Vagina (tissue), 2 donors: ENCODE measurements at places on chromosomes 7 and 10.

- no peaks in the 10 kb centered on the region for H3K27me3 ChIP-seq
- H3K27ac ChIP-seq, result no peak overlapping the region
- DNase-seq, result no peak
- no peak overlapping the region for H3K4me3 ChIP-seq
These were observed 301.6 kb upstream of the HPS1 start for GRCh38 chr10:98748298-98748697.

DNA sequence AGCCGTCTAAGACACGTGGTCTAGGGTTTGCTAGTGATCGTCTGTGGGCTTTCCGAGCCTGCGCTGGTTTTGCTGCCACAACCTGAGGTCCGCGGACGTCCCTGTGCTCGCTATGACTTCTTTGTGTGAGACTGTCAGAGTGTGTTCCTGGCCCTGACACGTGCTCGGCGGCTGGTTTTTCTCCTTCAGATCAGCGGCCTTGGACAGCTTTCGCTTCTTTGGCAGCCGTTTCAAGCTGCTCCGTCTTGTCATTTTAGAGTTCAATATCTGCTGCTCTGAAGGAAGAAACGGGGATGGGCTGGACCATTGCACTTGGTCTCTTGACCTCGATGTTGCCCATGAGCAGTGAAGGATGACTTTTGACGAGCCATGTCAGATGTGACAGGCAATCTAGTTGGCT lies 147.3 kb downstream of the MGMT start:
- H3K27me3 ChIP-seq, result no peaks in the 10 kb centered on the region
- H3K36me3 ChIP-seq, result no peaks in the 10 kb centered on the region
- no peaks in the 10 kb centered on the region for H3K4me1 ChIP-seq
- peak; percentile 34 for DNase-seq
- no peak overlapping the region for H3K4me3 ChIP-seq

GRCh38 chr7:12524794-12525386 lies 45.6 kb upstream of the SCIN start:
- H3K27me3 ChIP-seq, result no peaks in the 10 kb centered on the region
- no peak overlapping the region for H3K27ac ChIP-seq
- no peaks in the 10 kb centered on the region for H3K4me1 ChIP-seq
- no peaks in the 10 kb centered on the region for H3K36me3 ChIP-seq
- H3K4me3 ChIP-seq, result no peak overlapping the region
- DNase-seq, result no peak

- H3K4me1 ChIP-seq, result peaks cover 9% of the 10 kb centered on the region
- no peak for DNase-seq
- no peaks in the 10 kb centered on the region for H3K27me3 ChIP-seq
- no peak overlapping the region for H3K27ac ChIP-seq
- no peaks in the 10 kb centered on the region for H3K36me3 ChIP-seq
These were observed 37.3 kb upstream of the ADCYAP1R1 start for GRCh38 chr7:31014826-31015225.

DNA sequence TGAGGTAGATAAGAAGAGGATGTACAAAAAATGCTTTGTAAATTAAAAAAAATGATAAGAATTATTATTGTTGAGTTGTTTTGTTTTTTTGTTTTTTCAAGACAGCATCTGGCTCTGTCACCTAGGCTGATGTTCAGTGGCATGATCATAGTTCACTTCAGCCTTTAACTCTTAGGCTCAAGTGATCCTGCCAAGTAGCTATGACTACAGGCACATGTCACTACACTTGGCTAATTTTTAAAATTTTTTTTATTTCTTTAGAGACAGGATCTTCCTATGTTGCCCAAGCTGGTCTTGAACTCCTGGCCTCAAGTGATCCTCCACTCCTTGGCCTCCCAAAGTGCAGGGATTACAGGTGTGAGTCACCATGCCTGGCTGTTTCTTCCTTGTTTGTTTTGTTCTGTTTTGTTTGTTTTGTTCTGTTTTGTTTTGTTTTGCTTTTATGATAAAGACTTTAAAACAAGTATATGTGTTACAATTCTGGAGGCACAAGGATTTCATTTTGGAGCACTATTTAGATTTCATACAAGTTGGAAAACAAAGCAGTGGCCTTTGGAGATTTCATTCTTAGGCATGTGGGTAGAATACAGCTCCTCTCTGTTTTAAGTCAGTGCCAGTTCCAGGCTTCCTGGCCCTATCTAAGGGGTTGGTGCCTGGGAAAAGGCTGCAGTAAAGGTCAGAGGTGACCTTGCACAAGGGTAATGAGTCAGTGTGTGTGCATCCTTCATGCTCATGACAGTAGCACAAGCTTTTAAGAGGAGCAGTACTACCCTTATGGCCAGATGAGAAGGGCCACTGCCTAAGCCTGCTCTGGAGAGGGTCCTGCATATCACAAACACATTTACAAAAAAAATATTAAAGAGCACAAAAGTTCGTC lies 17.9 kb downstream of the FGFBP3 start:
- H3K4me1 ChIP-seq, result peaks cover 14% of the 10 kb centered on the region
- no peak overlapping the region for H3K27ac ChIP-seq
- H3K4me3 ChIP-seq, result no peak overlapping the region
- H3K27me3 ChIP-seq, result no peaks in the 10 kb centered on the region

DNA sequence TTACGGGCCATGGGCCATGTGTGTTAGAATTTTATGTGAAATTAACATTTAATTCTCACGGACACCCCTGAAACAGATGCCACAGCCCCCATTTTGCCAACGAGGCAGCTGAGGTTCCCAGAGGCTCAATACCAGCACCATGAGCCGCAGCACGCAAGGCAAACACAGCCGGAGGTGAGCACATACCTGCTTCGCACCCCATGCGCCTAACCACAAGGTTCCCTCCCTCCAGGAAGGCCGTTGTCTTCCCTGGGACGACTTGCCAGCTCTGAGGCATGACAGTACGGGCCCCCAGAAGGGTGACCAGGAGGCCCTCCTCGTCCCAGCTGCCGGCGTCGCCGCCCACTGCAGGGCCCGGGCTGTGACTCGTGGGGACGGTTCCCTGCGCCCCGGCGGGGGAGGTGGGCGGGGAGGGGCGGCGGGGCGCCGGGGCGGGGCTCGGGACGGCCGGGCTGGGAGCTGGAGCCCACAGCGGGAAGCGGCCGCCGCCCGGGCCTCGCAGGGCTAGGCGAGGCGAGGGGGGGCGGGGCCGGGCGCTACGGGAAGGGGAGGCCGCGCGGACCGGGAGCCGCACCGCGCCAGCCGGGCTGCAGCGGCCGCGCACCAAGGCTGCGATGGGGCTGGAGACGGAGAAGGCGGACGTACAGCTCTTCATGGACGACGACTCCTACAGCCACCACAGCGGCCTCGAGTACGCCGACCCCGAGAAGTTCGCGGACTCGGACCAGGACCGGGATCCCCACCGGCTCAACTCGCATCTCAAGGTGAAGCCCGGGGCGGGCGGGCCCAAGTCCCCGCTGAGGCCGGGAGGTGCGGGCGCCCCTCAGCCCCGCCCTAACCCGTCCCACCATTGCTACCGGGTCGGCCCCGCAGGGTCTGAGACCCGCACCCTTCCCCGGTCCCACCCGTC lies at the start of gene CAV2:
Gene CAV2 (plus strand): TSS at position 571 of the 910 bp plus-strand sequence. CDS start 44 bp downstream, at position 615.
- no peaks in the 10 kb centered on the region for H3K36me3 ChIP-seq
- no peak for DNase-seq
- H3K27me3 ChIP-seq, result no peaks in the 10 kb centered on the region
- H3K4me3 ChIP-seq, result peak within 1 kb of the TSS; percentile 82
- H3K27ac ChIP-seq, result peak within 1 kb of the TSS; percentile 94
- H3K4me1 ChIP-seq, result peaks cover 41% of the 10 kb centered on the region

DNA sequence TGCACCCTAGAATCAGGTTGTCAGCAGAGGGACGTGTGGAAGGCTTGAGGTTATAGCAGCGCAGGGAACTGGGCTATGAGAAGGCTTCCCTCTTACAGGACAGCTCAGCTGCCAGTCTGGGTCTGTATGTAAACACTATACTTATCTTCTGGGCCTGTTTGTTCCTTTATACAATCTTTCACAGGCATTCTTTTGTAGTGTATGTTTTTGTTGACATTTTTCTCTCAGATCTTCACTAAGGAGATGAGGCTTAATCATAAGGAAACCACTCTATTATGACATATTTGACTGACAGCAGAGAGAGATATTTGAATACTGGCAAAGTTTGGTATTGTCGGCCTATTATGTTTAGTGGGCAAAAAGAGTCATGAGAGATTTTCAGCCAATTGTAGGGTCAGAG lies 929 bp downstream of the GBF1 start:
- H3K4me3 ChIP-seq, result peak overlapping the region; percentile 77
- H3K36me3 ChIP-seq, result no peaks in the 10 kb centered on the region
- H3K27me3 ChIP-seq, result no peaks in the 10 kb centered on the region

DNA sequence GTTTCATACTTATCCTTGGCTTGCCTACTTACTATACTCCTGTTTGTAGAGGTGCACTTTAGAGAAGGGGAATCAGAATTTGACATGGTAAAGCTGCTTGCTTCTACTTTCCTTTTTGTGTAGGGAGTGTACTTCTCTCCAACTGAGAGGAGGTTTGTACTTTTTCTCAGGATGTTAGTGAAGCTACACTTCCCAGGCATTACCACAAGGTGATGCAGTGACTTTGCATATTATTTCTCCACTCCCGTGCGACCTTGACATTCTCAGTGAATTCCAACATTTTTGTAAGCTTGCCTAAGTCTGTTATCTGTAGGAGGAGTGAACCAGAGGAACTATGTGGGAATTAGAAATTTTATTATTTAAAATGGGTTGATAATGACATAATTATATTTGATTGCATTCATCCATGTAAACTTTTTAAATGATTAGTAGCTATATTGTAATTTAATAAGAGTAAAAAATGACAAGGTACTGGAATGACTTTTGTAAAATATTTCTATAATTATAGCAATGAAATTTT lies 5.2 kb downstream of the TAX1BP1 start:
- H3K4me3 ChIP-seq, result no peak overlapping the region
- H3K27ac ChIP-seq, result no peak overlapping the region
- peaks cover 67% of the 10 kb centered on the region for H3K4me1 ChIP-seq
- no peaks in the 10 kb centered on the region for H3K27me3 ChIP-seq
- H3K36me3 ChIP-seq, result peaks cover 10% of the 10 kb centered on the region

GRCh38 chr7:44853391-44853790 lies 5.5 kb upstream of the H2AZ2 start:
- no peaks in the 10 kb centered on the region for H3K36me3 ChIP-seq
- H3K4me1 ChIP-seq, result no peaks in the 10 kb centered on the region
- no peak overlapping the region for H3K27ac ChIP-seq
- DNase-seq, result no peak
- H3K27me3 ChIP-seq, result no peaks in the 10 kb centered on the region

DNA sequence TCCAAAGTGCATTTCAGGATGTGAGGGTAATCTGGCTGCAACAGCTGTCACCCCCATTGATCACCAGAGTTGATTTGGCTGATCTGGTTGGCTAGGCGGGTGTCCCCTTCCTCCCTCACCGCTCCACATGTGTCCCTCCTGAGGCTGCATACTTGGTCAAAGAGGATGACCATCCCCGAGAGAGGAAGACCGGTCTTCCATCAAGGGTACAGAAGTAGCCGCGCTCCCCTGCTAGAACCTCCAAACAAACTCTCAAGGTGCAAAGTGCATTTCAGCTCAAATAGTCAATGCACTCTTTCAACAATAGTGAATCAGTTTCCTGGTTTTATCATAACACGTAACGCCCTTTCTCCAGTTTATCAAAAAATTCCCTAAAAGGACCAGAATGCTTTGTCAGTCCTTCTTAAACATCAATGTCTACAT lies 44.6 kb downstream of the CARD11 start:
- no peak overlapping the region for H3K27ac ChIP-seq
- no peaks in the 10 kb centered on the region for H3K27me3 ChIP-seq

- no peaks in the 10 kb centered on the region for H3K36me3 ChIP-seq
- DNase-seq, result no peak
- H3K4me3 ChIP-seq, result no peak overlapping the region
- no peak overlapping the region for H3K27ac ChIP-seq
- no peaks in the 10 kb centered on the region for H3K4me1 ChIP-seq
These were observed 25.3 kb downstream of the IKZF1 start for GRCh38 chr7:50329775-50330174.

GRCh38 chr10:49279015-49279880 lies 19.7 kb upstream of the C10orf71 start:
- no peak overlapping the region for H3K27ac ChIP-seq
- H3K4me3 ChIP-seq, result no peak overlapping the region
- no peak for DNase-seq
- no peaks in the 10 kb centered on the region for H3K36me3 ChIP-seq

DNA sequence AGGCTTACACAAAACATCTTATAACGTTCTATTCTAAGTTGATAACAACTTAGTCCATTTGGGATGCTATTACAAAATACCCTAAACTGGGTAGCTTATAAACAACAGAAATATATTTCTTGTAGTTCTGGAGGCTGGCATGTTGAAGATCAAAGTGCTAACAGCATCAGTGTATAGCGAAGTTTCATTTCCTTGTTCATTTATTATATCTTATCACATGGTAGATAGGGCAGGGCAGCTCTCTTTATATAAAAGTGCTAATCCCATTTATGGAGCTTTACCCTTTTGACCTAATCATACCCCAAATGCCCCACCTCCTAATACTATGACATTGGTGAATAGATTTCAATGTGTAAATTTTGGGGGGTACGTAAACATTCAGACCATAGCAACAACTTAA lies 6.3 kb downstream of the CASP7 start:
- no peak overlapping the region for H3K27ac ChIP-seq
- H3K27me3 ChIP-seq, result no peaks in the 10 kb centered on the region
- H3K4me1 ChIP-seq, result peaks cover 14% of the 10 kb centered on the region
- H3K36me3 ChIP-seq, result no peaks in the 10 kb centered on the region

GRCh38 chr10:62759599-62760175 lies 44.8 kb upstream of the ADO start:
- H3K36me3 ChIP-seq, result no peaks in the 10 kb centered on the region
- no peak overlapping the region for H3K4me3 ChIP-seq
- no peaks in the 10 kb centered on the region for H3K27me3 ChIP-seq
- no peaks in the 10 kb centered on the region for H3K4me1 ChIP-seq
- DNase-seq, result no peak
- H3K27ac ChIP-seq, result no peak overlapping the region

DNA sequence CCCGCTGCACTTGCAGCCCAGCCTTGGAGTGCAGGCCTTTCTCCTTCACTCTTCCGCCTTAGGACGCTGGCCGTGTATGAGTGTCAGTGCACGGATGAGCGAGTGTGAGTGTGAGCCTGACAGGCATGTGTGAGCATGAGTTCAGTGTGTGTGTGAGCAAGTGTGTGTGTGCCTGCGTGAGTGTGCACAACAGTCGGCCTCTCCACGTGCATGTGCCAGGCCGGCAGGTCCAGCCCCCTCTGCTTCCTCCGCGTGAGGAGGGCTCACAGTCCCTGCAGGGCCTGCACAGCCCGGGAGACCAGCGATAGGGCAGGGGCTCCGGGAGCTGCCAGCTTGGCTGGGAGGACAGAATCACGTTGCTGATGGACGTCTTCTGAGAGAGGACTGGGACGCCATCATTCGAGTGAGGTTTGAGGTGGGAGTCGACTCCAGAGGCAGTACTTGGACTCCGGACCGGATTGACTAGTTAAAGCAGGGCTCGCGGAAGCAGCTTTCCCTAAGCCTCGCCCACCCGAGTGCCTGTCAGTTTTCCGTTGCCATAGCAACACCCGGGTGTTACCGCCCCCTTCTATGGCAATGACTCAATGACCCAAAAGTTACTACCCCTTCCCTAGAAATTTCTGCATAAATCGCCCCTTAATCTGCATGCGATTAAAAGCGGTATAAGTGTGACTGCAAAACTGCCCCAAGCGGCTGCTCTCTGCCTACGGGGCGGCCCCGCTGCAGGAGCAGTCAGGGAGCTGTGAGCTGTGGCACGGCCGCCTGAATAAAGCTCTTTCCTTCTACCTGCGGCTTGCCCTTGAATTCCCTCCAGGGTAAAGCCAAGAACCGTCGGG lies 19.6 kb upstream of the CFAP46 start:
- H3K4me3 ChIP-seq, result peak overlapping the region; percentile 42
- peaks cover 14% of the 10 kb centered on the region for H3K4me1 ChIP-seq
- no peak for DNase-seq
- H3K27me3 ChIP-seq, result no peaks in the 10 kb centered on the region
- H3K27ac ChIP-seq, result no peak overlapping the region
- no peaks in the 10 kb centered on the region for H3K36me3 ChIP-seq
